CMK (cell line): ENCODE measurements at places on chromosomes 6 and 20.

DNA sequence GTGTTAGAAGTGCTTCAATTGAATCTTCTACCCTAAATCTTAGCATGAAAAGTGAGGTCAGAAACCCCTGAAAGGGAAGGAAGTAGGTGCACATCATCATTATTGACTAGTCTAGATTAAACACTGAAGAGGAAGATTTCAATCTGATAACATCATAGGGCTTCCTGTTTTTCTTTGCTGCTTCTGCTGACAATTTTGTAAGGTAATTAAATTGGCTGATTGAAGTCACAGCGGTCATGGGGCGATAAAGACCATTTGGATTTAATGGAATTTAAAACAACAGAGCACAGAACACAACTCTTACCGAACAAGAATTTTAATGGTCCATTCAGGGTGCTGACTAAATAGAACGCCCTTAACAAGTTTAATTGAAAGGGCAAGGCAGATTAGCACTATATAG is 11.3 kb downstream of the GRIK2 start:
- no peak for DNase-seq

DNA sequence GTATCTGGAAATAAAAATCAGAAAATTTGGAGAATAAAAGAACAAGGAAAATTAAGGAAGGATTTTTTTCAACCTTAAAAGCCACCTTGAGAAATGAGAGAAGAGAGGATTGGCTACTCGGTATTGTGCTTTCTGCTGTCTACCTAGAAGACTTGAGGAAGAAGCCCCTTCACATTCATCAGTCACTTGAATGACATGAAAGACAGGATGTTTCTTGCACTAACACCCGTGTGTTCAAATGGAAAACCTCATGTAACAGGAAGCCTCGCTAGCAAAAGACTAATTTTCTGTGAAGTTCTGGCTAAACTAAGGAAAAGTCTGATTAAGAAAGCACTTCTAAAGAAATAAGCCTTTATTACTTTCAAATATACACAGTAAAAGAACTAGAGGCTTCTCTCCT is 69.9 kb downstream of the OLIG3 start:
- DNase-seq = no peak

DNA sequence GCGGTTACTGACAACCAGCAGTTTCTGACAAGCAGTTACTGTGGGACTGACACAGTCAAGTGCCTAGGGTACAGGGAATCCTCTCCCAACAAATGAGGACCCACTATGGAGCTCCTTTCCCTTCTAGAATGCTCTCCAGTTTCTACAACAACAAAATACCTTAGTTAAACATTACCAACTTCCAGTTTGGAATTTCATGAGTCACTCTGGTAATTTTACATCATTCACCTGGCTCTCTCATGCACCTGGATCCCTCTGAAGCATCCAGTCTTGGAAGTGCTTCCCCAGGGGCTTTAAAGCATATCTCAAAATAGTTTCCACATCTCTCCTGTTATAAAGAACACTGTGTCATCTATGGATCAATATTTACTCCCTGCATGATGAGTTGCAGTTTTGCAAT is 286.7 kb upstream of the SPTLC3 start:
- no peak for DNase-seq

- no peak for DNase-seq
Observed at GRCh38 chr6:157770946-157771345, 52.1 kb upstream of the SNX9 start.

DNA sequence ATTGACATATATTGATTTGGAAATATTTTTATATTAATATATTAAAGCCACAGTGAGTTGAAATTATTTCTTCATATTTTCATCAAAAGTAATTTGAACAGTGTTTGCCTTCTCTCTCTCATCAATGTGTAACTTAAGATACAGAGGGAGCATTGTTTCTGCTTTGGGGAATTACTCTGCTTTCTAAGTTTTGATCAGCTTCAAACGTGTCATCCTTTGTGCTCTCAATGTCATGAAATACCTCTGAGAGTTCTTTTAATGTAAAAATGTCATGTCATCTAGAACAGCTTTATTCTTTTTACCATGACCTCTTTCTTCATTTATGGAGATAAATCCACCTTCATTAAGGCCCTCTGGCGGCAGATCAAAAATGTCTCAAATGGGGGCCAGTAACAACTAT is 259.4 kb upstream of the STXBP5 start:
- DNase-seq = no peak

- DNase-seq = no peak
Observed at GRCh38 chr6:30122515-30122914, 9.6 kb upstream of the TRIM31 start.

- no peak for DNase-seq
Observed at GRCh38 chr6:47094241-47094925, 52.3 kb upstream of the ADGRF1 start.

DNA sequence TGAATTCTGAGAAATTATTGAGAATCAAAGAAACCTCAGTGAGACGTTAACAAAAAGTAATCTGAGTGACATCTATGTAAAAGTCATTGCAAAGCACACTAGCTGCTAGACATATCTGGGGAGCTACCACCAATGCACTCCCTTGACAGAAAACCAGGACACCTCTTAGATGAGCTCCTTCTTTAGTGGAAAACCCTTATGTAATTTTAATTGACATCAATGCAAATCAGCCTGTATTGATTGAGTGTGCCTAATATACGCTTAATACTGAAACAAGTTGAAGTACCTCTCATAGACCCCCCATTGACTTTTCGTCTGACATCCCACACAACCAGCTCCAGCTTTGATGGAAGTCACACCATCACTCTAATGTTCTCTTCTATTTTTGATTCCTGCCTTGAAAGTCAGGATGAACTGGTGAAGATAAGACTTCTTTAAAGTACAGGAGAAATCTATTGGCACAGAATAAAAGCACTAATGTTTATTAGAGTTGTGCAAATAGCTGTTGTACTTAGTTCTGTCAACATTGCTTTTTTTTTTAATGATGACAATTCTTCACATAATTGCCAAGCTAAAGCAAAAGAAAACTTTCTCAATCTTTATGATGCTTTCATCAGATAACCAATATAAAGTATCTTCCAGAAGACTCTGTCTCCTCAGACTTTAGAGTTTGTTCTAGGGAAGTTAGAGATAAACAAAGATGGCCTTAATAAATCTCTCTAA is 98.0 kb upstream of the FAM8A1 start:
- no peak for DNase-seq

GRCh38 chr6:2209226-2209809 is 36.1 kb downstream of the GMDS start:
- no peak for DNase-seq

- no peak for DNase-seq
Observed at GRCh38 chr6:16095180-16095579, 33.7 kb upstream of the MYLIP start.

GRCh38 chr20:24566656-24567055 is 97.2 kb downstream of the SYNDIG1 start:
- DNase-seq = no peak

DNA sequence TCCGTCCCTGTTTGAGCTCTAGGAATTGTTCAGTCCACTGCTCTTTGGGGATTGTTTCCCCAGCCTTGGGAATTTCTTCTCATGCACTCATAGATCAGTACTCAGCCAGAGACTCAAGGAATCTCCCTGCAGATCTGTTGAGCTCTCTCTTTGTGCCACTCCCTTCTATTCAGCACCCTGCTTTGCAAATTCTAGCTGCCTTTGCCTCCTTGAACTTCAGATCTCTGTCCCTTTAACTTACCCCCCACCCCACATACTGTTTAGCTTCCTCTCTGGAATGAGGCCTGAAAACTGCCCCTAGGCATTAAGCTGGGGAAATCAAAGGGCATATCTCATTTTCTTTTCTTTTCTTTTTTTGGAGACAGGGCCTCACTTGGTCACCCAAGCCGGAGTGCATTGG is 30.5 kb downstream of the QRSL1 start:
- DNase-seq = no peak

DNA sequence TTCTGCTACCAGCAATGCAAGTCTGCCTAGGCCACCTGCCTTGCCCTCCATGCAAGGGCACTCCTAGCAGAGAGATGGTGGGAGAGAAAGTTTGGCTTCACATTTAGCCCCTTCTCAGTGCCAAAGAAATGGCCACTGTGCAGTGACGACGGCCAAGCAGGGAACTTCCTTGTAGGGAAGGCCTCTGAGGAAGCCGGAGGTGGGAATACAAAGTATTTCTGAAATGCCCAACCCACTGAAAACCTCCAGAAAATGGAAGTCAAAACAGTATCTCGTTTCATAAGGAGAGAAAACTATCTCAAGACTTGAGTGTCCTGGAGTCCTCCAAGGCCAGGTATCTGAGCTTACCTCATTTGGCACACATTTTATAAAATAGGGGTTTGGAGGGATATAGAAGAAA is 42.7 kb downstream of the JAG1 start:
- no peak for DNase-seq

DNA sequence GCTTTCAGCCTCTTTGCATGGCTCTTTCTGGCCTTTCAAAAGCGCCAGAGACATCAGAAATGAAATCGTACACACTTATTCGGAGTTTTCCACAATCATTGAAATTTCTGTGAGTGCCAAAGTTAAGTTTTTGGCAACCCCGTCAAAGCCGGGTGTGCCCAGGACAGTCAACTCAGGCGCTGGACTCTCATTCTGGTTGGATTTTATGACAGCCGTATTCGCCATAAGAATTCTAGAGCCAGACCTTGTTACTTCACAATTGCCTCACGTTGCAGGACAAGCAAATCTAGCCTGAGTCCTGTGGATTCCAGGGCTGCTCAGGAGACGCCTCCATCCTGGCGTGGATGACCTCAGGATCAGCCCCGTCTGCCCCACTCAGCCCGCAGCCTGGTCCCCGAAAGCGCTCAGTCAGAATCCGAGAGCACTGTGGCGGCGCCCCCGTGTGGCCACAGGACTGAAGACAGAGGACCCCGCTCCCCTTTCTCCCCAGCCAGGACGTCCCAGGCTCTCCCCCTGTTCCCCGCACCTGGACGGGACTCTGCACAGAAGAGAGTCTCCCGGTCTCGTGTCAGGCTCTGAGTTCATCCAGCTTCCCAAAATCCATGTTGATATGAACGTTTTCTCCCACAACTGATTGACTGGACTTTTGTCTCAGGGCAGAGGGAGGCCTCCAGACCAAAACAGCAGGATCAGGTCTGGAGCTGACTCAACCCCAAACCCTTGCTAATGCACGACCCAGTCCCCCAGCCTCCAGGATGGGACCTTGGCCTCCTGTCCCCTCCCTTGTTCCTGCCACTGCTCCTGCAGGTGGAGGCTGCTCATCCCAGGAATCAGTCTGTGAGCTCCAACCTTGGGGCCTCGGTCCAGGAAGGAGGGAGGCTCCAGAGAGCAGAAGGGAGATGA is 38.2 kb downstream of the MICA start:
- DNase-seq = peak; percentile 12

DNA sequence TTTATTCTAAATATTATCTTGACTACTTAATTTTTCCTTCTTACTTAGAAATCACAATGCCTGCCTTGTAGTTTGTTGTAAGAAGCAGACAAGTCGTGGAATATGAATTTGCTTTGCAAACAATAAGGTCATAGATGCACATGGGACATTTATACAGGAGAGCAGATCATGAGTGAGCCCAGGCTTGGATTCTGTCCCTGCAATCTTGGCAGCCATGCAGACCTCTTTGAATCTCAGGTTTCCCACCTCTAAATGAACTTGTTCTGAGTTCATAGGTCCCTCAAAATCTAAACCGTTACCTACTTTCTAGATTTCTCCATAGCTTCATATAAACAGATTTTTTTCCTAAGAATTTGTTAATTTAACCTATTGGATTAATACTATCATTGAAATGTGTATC is 19.5 kb downstream of the KIAA0408 start:
- DNase-seq = no peak

- no peak for DNase-seq
Observed at GRCh38 chr6:47721189-47721588, 22.8 kb downstream of the ADGRF4 start.

DNA sequence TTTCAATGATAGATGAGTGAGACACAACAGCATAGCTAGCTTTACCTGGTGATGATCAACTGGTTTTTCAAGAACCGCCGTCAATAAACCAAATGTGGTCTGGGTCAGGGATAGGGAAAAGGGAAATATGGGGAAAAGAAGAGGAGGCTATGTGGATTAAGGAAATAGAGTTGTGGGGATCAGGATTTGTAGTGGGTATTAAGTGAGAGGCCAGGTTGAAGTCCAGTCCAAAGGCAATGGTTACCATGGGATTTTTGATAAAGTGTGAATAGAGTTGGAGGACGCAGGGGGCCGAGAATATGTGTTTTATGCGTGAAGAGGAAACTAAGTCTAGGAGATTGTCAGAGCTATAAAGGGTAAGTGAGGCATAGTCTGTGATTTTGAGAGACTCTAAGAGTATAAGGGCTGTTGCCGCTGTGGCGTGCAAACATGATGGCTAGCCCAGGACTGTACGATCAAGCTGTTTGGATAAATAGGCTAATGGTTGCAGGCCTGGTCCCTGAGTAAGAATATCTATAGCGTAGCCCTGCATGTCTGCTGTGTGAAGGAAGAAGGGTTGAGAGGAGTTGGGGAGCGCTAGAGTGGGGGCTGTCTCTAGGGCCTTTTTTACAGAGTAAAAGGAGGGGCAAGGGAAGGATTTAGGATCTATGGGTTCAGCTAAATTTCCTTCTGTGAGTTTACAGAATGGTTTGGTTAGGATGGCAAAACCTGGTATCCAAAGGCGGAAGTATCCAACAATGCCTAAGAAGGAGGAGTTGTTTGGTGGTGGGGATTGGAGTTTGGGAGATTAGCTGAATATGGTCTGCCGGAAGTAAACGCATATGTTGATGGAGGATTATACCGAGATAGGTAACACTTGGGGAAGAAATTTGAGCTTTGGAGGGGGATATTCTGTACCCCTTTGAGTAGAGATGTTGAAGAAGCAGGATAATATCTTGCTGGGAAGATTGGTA is 749.7 kb upstream of the ADGRB3 start:
- no peak for DNase-seq

DNA sequence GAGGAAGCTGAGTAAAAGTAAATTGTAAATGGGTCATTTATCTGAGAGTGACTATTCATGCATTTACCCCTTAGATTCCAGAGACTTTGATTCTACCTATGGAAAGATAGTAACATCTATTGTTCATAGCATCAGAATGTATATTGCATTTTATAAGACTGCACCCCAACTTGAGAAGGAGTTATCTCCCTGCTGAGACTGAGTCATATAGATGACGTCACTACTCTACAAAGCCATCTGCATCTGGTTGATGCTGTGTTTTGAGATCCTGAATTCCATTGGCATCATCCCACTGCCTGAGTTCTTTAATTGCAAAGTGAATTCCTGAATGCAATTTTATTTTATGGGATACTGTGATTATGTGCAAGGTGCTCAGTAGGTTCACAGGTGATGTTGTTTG is 444.0 kb upstream of the SLC35B3 start:
- no peak for DNase-seq

DNA sequence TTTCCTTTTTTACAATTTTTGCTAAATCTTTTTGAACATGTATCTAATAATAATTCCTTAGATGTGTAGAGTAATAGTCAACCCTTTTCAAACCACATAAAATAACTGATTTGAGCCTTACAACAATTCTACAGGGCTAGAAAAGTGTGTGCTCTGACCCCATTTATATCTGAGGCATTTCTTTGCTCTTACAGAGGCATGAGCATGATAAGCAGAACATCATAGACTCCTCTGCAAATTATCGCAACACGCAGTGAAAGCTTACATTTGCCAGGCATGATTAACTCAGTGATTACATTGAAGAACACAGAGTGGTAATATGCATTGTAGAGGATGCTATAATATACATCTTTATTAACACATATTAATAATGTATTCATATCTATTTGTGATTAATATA is 120.4 kb downstream of the SIM1 start:
- DNase-seq = no peak
